ENCODE measurements at places on chromosomes 13 and 19.

DNA sequence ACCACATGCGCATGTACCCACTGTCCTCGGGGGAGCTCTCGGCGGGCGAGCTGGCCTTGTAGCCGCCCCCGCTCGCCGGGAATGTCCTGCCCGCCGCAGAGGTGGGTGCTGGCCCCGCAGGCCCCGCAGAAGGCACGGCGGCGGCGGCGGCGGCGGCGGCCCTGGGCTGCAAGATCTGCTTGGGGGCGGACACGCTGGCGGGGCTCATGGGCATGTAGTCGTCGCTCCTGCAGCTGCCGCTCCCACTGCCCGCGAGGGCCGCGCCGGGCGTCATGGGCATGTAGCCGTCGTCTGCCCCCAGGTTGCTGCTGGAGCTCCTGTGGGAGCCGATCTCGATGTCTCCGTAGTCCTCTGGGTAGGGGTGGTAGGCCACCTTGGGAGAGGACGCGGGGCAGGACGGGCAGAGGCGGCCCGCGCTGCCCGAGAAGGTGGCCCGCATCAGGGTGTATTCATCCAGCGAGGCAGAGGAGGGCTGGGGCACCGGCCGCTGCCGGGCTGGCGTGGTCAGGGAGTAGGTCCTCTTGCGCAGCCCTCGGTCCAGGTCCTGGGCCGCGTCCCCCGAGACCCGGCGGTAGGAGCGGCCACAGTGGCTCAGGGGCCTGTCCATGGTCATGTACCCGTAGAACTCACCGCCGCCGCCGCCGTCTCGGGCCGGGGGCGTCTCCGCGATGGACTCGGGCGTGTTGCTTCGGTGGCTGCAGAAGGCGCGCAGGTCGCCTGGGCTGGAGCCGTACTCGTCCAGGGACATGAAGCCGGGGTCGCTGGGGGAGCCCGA, 2.4 kb downstream of the IRS2 start:
- DNase-seq, result no peak

DNA sequence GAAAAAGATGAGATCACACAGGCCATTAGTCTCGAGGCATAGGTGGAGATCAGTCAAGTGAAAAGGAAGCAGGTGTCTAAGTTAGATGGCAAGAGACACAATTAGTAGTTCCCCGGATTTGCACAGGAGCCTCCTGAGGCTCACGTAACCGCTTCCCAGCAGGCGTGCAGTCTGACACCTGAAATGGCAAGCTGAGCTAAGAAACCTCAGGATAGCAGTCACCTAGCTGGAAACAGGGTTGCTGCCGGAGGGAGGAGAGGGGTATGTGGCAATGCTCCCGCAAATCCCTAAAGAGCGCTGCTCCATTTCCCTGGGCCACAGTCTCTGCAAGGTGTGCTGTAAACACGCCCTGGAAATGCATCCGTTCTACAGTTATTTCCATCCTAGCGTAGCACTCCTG, 1151.0 kb downstream of the DIAPH3 start:
- no peak for DNase-seq

GRCh38 chr13:35765941-35766340, 289.5 kb upstream of the MAB21L1 start:
- no peak for DNase-seq

- no peak for DNase-seq
Measured at GRCh38 chr13:72221276-72221962, 354.4 kb upstream of the DACH1 start.

DNA sequence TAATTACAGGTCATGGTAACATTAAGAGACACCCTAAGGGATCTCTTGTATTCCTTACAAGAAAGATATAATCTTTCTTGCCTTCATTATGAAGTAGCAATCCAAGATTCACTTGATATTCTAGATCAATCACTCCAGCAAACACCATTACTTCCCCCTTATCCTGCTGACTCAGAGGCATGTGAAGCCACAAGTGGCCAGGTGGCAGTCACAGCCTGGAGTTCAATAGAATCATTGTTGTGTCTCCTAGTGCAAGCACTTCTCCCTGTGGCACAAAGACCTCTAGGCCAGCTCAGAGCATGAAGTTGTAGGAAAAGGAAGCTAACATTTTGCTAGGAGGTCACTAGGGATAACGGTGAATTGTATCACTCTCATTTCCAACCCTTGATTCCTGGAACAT, 864.3 kb upstream of the ATXN8OS start:
- no peak for DNase-seq

DNA sequence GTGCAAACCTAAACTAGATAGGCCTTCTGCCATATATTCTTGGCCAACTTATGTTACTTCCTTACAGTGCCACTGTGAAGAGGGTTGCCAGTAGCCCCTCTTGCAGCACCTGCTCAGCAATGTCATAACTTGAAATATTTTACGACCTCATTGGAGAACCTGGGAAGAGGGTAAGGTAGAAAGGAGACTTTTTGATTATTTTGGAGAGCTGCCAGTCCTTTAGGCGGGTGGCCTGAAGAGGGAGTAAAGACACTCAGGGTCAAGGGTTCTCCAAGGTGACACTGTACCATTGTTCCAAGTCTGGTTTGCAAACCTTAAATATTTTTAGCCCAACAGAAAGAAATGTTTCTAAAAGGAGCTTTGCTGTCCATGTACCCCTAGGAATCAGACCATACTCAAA, 118.3 kb downstream of the FLT1 start:
- no peak for DNase-seq

DNA sequence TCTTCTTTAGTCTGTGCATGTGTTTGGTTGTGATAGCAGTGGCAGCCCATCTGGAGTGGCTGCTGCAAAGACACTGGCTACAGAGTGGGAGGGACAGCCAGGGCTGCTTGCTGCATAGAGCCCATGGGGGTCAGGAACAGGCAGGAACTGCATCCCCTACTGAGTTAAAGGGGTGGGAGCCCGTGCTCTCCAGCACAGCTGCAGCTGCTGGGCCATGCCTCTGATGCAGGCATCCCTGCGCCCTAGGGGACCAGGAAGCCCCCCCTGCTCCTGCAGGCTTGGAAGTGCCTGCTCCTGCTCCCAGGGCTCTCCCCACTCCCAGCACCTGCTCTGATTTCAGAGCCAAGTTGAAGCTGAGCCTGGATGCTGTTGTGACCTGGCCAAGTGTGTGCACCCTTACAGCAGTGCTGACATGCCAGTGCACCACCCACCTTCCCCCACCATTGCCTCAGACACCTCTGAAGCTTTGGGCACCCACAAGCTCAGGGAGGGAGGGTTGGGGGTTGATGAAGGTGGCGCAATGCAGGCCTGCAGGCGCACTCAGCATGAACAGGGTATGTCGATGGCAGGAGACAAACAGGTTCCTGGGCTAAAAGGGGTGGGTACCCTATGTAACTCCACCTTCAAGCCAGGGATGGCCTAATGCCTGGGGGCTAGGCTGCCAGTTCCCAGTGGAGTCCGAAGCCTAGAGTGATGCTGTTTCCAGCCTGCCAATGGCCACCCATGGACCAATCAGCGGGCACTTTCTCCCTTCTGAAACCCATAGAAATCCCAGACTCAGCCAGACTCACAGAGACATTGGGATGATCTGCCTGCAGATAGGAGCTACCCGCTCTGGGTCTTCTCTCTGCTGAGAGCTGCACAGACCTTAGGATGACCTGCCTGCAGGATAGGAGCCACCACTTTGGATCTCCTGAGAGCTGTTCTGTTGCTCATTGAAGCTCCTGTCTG, 919.9 kb upstream of the MIR17HG start:
- no peak for DNase-seq

- DNase-seq, result no peak
Measured at GRCh38 chr13:54733639-54734038, 1705.0 kb downstream of the OLFM4 start.

DNA sequence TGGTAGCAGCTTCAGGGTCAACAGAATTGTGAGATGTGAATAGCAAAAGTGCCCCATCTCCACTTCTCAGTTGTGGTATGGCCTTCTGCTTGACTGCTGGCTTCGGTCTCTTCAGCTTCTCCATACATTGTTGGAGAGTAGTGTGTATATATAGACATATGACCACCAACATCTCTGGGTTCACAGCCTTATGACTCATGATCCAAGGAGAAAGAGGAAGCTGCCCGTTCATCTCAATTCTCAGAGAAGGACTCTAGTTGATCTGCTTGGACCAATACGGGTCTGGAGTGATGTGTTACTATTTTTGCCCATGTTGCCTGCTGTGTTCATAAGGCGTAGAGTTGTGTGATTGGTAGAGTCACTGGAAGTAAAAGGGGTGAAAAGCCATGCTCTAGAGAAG, 3.6 kb upstream of the COMMD6 start:
- no peak for DNase-seq

GRCh38 chr19:12884926-12885748, 1.9 kb downstream of the KLF1 start:
- peak; percentile 94 for DNase-seq

DNA sequence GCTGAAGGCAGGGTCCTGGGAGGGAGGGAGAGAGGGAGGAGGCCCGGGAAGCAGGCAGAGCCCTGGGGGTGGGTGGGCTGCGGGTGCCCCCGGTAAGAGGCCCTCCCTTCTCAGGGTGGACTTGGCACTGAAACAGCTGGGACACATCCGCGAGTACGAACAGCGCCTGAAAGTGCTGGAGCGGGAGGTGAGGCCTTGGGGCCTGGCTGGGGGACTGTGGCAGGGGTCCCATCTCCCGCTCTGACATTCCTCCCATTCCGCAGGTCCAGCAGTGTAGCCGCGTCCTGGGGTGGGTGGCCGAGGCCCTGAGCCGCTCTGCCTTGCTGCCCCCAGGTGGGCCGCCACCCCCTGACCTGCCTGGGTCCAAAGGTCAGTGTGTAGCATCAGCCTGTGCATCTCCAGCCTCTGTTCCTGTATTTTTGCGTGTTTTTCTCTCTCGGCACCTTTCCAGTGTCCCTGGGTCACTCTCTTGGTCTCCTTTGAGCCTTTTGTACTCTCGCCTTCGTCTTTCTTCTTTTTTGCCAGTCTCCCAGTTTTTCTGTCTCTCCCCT, 53.4 kb downstream of the TRPM4 start:
- no peak for DNase-seq

GRCh38 chr19:41694831-41695635, 7.0 kb upstream of the CEACAM7 start:
- DNase-seq, result no peak

DNA sequence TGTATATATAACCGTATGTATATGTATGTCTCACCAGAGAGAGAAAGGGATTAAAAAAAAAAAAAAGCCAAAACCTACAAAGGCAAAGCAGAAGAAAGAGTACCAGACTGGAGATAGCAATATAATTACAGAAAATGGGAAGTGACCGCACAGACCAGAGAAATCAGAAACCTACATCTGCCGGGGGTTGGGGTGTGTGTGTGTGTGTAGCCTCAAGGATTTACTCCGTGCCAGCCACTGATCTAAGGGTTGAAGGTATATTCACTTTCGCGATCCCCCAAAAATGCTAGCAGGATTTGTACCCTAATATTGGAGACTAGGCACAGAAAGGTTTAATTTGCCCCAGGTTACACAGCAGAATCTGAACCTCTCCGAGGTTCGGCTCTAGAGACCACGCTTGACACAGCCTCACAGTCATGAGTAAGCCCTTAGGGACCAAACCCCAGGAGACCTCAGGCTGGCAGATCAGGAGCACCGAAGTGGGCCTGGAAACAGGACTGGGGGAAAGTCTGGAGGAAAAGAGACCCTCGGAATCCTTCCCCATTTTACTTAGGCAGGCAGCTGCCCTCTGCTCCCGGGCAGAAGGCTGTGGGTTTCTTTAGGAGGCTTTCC, 14.8 kb downstream of the ARL11 start:
- DNase-seq, result no peak

DNA sequence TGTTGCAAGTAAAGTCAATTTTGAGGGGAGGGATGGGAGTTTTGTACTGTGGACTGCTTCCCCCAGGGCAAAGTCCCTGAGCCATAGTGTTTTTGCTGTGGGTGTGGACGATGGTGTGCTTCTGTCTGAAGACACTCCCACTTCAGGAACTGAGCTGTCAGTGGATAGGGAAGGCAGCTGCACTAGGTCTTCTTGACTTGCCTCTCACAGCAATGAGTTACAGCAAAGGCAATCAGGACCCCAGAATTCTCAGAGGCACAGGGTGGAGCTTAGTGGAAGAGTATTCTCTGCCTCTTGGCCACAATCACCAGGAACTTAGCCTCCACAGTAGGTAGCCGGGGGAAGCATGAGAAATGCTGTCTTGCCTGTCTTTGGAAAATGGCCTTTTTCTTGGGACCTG, 1416.6 kb upstream of the MIR17HG start:
- DNase-seq, result no peak

DNA sequence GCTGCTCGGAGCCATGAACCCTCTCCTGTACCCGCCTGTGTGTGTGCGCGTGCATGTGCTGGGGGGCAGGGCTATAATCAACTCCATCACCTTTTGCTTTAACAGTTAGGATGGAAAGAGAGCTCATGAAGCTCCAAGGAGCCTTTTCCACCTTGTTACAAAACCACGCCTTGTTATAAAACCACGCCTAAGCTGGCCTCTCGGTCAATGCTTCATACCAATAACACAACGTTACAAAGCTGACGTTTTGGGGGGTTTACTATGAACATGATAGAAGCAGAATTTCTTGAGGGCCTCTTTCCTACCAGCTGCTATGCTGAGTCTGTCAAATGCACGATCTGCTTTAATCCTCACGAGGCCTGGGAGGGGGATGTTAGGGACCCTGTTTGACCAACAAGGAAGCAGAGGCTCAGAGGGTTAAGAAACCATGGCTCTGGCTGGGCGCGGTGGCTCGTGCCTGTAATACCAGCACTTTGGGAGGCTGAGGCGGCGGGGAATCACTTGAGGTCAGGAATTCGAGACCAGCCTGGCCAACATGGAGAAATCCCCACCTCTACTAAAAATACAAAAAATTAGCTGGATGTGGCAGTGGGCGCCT, 11.9 kb downstream of the CAPS start:
- no peak for DNase-seq

GRCh38 chr19:1856698-1857603, 6.4 kb downstream of the KLF16 start:
- DNase-seq, result peak; percentile 45

DNA sequence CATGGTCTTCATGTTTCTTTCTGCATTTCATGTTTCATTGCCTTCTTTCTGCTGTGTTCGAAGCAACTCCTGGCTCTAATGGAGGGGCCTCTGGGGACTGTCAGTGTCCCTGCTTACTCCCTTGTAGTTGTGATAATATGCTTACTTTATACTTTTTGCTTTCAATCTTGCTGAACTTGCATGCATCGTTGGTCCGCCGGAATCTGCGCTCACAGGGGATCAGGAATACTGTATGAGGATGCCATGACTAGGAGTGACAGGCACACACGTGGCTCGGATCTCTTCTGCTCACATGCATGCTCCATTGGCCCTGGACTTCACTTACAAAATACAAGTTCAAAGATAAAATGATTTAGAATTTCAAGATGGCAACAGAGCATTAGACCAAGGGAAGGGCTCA, 108.8 kb downstream of the SIPA1L3 start:
- no peak for DNase-seq

- DNase-seq, result no peak
Measured at GRCh38 chr13:27259831-27260230, 8.5 kb downstream of the RPL21 start.

DNA sequence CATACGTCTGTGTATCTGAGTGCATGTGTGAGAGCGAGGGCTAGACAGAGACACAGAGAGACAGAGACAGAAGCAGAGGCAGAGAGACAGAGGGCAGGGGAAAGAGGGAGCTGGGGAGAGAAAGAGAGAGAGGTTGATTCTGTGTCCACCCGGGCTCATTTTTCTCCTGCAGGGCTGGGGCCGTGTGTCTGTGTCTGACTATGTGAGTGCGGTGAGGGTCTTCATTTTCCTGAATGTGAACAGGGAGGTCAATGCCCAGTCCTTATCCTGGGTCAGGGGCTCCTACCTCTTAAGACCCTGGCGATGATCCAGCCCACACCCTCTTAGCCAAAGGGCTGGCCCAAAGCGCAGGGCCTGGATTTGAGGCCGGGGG, 17.7 kb downstream of the LRRC4B start:
- DNase-seq, result no peak

- no peak for DNase-seq
Measured at GRCh38 chr19:1308718-1309117, 23.0 kb downstream of the EFNA2 start.

GRCh38 chr13:46834657-46835056, 37.7 kb upstream of the ESD start:
- no peak for DNase-seq

All from CD4-positive, alpha-beta T cell treated with Interleukin-6 for 4 hours (primary cell).